ENCODE measurements at places on chromosomes 7 and 10.

DNA sequence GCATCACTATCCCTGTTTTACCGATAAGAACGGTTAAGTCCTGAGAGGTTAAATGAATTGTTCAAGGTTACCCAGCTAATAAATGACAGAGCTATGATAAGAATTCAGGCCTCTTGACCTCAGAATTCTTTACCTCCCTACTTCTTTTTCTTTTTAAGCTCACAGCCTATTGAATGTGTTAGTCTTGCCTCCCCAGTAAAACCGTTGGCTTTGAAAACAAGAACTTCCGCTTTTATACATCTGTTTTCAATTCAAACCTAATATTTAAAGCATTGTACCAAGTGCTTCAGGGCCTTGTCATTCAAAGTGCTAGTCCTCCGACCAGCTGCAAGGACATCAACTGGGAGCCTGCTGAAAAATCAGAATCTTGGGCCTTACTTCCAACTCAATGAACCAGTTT is 15.6 kb downstream of the SEC31B start:
- DNase-seq, result no peak

- no peak for DNase-seq
These were observed 5.6 kb upstream of the PKD1L1 start for GRCh38 chr7:47953822-47954221.

- DNase-seq, result no peak
These were observed 16.7 kb upstream of the C10orf90 start for GRCh38 chr10:126687121-126687606.

- no peak for DNase-seq
These were observed 195.8 kb upstream of the NPVF start for GRCh38 chr7:25424113-25424512.

DNA sequence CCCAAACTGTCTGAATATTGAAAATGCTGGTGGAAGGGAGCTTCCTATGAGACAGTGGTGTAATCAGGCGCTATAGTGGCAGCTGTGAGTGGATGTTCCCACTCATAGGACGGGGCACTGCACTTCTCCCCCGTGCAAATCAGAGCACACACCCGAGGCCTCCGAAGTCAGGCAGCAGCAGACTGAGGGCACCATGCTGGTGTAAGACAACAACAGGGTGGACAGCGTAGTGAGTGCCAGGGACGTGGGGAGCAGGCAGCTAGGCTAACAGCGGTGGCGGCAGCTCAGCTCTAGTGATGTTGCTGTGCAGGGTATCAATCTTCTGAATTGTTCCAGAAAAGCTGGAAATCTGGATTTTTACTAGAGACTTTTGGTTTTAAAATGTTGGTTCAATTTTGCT is 19.2 kb downstream of the C10orf53 start:
- DNase-seq, result no peak

GRCh38 chr10:80633910-80634309 is 96.2 kb downstream of the SH2D4B start:
- DNase-seq, result no peak

GRCh38 chr7:103573479-103574058 is 127.6 kb upstream of the SLC26A5 start:
- DNase-seq, result no peak
